Natural killer cell (primary cell): ENCODE measurements at places on chromosomes 7 and 10. TPM values are rescaled to one million over a fixed set of nuclear protein-coding genes. Genes with fewer than 3 reads are reported as not detected.

GRCh38 chr7:88020953-88021665 lies 87.1 kb downstream of the ADAM22 start:
- DNase-seq, result no peak
- no peak overlapping the region for H3K4me3 ChIP-seq
- H3K27ac ChIP-seq, result no peak overlapping the region
- H3K36me3 ChIP-seq, result no peaks in the 10 kb centered on the region
- no peaks in the 10 kb centered on the region for H3K4me1 ChIP-seq

GRCh38 chr10:77223526-77224460 lies 413.8 kb downstream of the KCNMA1 start:
- no peaks in the 10 kb centered on the region for H3K36me3 ChIP-seq
- no peaks in the 10 kb centered on the region for H3K27me3 ChIP-seq
- H3K4me1 ChIP-seq, result no peaks in the 10 kb centered on the region

- peaks cover 11% of the 10 kb centered on the region for H3K27me3 ChIP-seq
- H3K4me1 ChIP-seq, result peaks cover 5% of the 10 kb centered on the region
- H3K27ac ChIP-seq, result no peak overlapping the region
Observed at GRCh38 chr10:55631071-55631654, 729.9 kb downstream of the ZWINT start.

- H3K4me1 ChIP-seq, result peaks cover 66% of the 10 kb centered on the region
- peak; percentile 95 for DNase-seq
- peak within 1 kb of the TSS; percentile 71 for H3K27ac ChIP-seq
- no peaks in the 10 kb centered on the region for H3K36me3 ChIP-seq
- H3K4me3 ChIP-seq, result peak within 1 kb of the TSS; percentile 94
- no peaks in the 10 kb centered on the region for H3K27me3 ChIP-seq
Observed at GRCh38 chr7:2403014-2403717, at the start of gene CHST12. TSS of gene CHST12 (plus strand) at chr7:2403611. CDS start at chr7:2432640, 29,029 bp downstream.

The TFPI2 gene
- not detected for total RNA-seq

- no peak overlapping the region for H3K27ac ChIP-seq
- no peak overlapping the region for H3K4me3 ChIP-seq
- no peaks in the 10 kb centered on the region for H3K27me3 ChIP-seq
- no peaks in the 10 kb centered on the region for H3K4me1 ChIP-seq
- H3K36me3 ChIP-seq, result no peaks in the 10 kb centered on the region
- DNase-seq, result no peak
Observed at GRCh38 chr7:99098824-99099498, 44.9 kb downstream of the SMURF1 start.

DNA sequence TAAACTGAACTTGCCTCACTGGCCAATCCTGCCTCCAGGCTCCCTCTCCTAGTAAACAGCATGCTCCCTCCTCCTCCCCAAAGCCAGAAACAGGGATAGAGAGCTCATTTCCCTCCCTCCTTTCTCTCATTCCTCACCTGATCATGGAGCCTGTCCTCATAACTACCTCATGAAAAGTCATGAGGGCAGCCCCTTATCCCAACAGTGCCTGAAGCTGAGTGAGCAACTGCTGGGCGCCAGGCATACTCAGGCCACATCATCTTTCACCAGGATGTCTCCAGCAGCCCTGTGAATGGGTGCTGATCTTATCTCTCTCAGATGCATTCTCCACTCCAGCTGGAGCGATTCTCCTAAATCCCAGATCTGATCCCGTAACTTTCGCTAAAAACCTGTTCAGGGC lies 307.2 kb downstream of the PRPF18 start:
- H3K36me3 ChIP-seq, result no peaks in the 10 kb centered on the region
- H3K27ac ChIP-seq, result no peak overlapping the region
- no peak for DNase-seq

DNA sequence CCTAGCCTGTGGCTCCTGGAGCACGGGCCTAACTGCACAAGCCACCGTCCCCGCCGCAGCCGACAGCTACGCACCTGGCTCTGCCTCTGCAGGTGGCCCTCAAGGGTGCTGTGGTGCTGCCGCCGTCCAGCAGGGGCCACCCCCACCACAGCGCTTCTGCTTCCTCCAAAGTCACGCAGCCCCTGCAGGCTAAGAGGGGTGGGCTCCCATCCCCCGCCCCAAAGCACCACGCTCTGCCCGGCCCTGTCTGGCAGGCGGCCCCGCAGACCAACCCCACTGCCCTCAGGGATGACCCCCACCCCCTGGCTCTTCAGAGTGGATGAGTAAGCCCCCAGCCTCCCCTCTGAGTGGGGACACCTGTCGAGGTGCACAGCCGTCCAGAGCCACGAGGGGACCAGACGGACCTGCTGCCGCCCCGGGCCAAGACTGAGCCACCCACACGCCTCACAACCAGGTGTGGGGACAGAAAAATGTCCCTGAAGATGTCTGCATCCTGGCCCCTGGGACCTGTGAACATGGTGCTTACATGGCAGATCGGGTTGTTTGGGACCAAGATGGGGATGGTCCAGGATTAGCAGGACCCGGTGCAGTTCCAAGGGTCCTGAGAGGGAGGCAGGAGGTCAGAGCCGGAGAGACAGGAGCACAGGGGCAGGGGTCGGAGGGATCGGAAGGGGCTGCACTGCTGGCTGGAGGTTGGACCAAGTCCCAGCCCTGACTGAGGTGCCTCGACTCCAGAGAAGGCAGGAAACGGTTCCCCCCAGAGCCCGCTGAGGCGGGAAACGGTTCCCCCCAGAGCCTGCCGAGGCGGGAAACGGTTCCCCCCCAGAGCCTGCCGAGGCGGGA lies 9.0 kb upstream of the ADAP1 start:
- DNase-seq, result peak; percentile 49
- H3K27ac ChIP-seq, result no peak overlapping the region
- peaks cover 20% of the 10 kb centered on the region for H3K36me3 ChIP-seq

DNA sequence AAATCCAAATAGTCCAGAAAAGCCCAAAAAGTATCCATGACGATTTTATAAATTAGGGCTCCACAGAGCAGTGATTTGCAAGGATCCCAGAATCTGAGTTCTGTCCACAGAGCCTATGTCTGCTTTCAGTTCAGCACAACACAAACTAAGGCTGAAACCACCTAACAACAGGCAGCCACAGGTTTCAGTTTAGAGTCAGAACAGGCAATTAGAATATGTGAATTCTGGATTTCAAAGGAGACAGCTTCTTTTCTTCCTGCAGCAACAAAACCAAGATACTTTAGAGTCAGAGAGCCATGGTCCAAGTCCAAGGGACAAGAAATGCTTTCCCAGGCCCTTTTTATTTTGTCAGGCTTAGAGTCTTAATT lies 23.6 kb downstream of the IFIT3 start:
- no peaks in the 10 kb centered on the region for H3K4me1 ChIP-seq
- H3K36me3 ChIP-seq, result no peaks in the 10 kb centered on the region
- H3K27ac ChIP-seq, result no peak overlapping the region
- no peak overlapping the region for H3K4me3 ChIP-seq

- no peak overlapping the region for H3K4me3 ChIP-seq
- no peak overlapping the region for H3K27ac ChIP-seq
- DNase-seq, result no peak
- no peaks in the 10 kb centered on the region for H3K4me1 ChIP-seq
- no peaks in the 10 kb centered on the region for H3K36me3 ChIP-seq
- H3K27me3 ChIP-seq, result no peaks in the 10 kb centered on the region
Observed at GRCh38 chr10:124005991-124006392, 87.4 kb downstream of the CHST15 start.

The COL1A2 gene
- total RNA-seq, result not detected

The LBX1 gene
- total RNA-seq, result not detected

DNA sequence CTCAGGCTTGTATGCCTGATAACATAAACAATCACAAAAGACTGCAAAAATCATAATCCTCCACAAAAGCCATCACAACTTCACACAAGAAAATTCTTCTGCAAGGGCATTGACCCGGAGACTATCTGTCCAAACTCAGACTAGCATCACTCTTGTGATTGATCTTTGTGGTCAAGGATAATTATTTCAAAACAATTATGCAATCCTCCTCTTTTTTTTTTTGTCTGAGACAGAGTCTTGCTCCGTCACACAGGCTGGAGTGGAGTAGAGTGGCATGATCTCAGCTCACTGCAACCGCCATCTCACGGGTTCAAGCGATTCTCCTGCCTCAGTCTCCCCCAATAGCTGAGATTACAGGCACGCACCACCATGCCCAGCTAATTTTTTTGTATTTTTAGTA lies 22.2 kb downstream of the CDNF start:
- H3K27me3 ChIP-seq, result no peaks in the 10 kb centered on the region
- no peaks in the 10 kb centered on the region for H3K36me3 ChIP-seq
- no peak for DNase-seq
- H3K4me1 ChIP-seq, result peaks cover 6% of the 10 kb centered on the region
- no peak overlapping the region for H3K27ac ChIP-seq

- H3K4me1 ChIP-seq, result peaks cover 71% of the 10 kb centered on the region
- no peak overlapping the region for H3K4me3 ChIP-seq
- H3K27me3 ChIP-seq, result no peaks in the 10 kb centered on the region
- no peak for DNase-seq
- H3K36me3 ChIP-seq, result no peaks in the 10 kb centered on the region
Observed at GRCh38 chr10:70562036-70562755, 40.3 kb downstream of the PRF1 start.
